ENCODE measurements at places on chromosomes 2 and 18. TPM values are rescaled to one million over a fixed set of nuclear protein-coding genes. Genes with fewer than 3 reads are reported as not detected.
A peak's percentile ranks its signal among the peaks of the same experiment; 100 is the strongest.

DNA sequence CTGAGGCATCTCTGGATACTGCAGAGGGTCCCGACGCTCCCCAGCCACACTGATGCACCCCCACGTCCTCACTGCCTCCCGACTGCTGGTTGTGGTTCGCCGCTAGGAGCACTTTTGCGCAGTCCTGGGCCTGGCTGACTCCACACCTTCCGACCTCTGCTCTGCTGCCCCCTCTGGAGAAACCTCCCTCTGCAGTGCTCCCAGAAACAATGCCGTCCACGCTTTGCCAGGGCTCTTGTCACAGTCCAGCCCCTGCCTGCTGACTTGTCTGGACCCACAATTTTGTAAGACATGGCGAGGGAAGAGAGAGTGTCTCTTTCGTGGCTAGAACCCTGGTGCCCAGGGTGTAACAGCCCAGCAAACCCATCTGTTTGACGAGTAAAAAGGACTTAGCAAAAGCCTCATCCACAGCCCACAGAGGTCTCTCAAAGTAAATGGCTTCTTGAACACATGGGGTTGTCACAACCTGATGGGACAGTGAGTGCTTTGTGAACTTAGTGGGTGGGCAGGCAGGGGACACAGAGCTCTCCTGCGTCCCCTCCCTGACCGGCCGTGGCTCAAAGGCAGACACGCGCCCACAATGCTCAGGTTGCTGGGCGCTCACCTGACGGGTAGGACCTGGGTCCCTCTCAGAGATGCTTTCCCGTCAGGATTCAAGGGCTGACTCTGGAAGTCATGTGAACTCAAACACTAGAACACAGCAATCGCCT is 4.0 kb downstream of the COPS9 start:
- no peak overlapping the region for H3K27ac ChIP-seq
- H3K27me3 ChIP-seq = no peaks in the 10 kb centered on the region

GRCh38 chr2:75920859-75921551 is 210.3 kb upstream of the GCFC2 start:
- DNase-seq = no peak
- no peak overlapping the region for H3K4me3 ChIP-seq
- H3K27me3 ChIP-seq = no peaks in the 10 kb centered on the region
- no peaks in the 10 kb centered on the region for H3K4me1 ChIP-seq
- no peaks in the 10 kb centered on the region for H3K36me3 ChIP-seq
- no peak overlapping the region for H3K27ac ChIP-seq

GRCh38 chr18:23226391-23226790 is 91.1 kb downstream of the CABLES1 start:
- no peaks in the 10 kb centered on the region for H3K36me3 ChIP-seq
- peak overlapping the region; percentile 86 for H3K27ac ChIP-seq
- H3K4me3 ChIP-seq = no peak overlapping the region
- H3K27me3 ChIP-seq = no peaks in the 10 kb centered on the region
- no peak for DNase-seq
- peaks cover 31% of the 10 kb centered on the region for H3K4me1 ChIP-seq

DNA sequence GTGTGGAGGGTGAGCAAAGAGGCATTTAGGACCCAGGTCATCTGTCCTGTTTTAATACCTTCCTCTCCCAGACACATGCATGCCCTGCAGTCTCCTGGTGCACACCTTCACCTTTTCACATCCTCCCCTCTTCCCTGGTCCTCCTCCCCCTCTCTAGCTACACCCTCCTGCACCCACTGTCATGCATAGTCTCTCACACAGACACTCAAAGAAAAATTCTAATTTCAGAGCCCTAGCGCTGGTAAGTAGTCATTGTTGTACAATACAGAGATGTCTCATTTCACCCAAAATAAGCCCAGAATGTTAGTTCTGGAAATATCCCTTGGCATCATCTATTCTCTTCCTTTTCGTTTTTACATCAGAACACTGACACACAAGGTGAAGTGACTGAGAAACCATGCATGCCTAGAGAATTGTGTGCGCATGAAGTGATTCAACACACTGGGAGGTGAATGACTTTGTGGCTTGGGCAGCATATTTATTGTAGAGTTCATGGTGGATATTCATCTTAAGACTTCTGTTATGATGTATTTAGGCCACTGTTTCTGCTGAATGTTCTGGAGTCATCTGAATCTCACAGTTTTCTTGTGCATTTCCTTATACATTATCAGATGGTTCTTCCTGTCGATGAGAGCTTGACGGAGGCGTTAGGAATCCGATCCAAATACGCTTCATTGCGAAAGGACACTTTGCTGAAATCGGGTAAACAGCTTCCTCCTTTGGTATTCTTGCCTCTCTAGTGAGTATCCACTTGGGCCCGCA is 69.9 kb downstream of the COA5 start:
- H3K4me1 ChIP-seq = no peaks in the 10 kb centered on the region
- no peak overlapping the region for H3K4me3 ChIP-seq
- no peaks in the 10 kb centered on the region for H3K27me3 ChIP-seq
- no peak overlapping the region for H3K27ac ChIP-seq
- DNase-seq = no peak

DNA sequence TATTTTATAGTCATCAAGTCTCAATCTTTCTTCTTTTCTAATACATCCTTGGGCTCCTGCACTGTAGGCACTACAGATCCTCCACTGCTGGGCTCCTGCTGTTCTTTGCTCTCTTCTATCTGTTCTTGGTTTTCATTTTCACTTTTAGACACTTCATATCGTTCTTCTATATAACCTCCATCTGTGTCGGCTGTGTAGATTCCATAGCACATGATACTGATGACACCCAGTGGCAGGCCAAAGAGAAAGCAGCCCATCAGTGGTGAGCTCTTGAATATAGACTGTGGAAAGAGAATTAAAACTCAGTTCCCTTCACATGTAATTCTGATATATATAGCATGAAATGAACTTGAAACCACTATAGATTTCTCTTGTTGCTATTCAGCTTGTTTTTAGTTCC is 38.0 kb downstream of the TMX3 start:
- no peak overlapping the region for H3K27ac ChIP-seq
- no peaks in the 10 kb centered on the region for H3K27me3 ChIP-seq
- H3K4me3 ChIP-seq = no peak overlapping the region
- no peaks in the 10 kb centered on the region for H3K4me1 ChIP-seq
- H3K36me3 ChIP-seq = no peaks in the 10 kb centered on the region
- DNase-seq = no peak

DNA sequence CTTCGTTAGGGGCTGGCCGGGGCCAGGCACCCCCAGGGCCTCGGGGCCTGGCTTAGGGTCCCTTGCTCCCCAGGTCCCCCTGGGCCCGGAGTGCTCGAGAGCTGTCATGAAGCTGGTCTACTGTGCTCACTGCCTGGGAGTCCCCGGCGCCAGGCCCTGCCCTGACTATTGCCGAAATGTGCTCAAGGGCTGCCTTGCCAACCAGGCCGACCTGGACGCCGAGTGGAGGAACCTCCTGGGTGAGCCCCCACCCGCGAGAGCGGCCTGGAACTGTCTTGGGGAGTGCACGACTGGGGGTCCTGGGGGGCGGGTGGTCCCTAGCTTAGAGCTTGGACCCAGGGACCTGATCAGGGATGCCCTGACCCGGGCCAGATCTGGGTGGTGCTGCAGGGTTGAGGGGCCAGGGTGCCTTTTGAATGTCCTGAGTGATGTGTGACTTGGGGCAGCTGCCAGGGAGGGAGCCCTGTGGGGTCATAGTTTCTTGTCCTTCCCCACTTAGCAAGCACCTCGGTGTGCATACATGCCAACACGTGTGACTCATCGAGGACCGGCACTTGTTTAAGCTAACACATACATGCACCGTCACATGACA is 27.9 kb downstream of the GPC1 start:
- no peak overlapping the region for H3K4me3 ChIP-seq
- H3K36me3 ChIP-seq = no peaks in the 10 kb centered on the region
- no peaks in the 10 kb centered on the region for H3K27me3 ChIP-seq

GDF7 gene
- 0.37 TPM for total RNA-seq

INPP1 gene
- total RNA-seq = 11.1 TPM

IL1RL2 gene
- total RNA-seq = not detected

SPP2 gene
- total RNA-seq = 78.5 TPM

DNA sequence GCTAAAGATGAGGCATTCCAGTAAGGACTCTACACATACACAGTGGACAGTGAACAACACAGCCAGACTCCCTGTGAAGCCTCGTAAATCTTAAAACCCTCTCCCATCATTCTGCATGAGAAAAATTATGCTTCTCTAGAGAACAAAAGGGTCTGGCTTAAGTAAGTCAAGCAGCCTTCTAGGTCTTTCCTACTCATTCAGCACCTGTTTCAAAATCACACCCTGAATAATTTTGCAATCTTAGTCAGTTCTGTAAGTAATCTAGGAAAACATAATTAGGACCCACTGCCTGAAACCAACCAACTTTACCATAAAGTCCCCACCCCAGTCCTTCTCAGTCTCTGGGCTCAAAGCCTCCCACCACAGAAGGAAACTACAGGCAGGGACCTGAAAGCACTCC is 19.7 kb downstream of the IAH1 start:
- no peaks in the 10 kb centered on the region for H3K27me3 ChIP-seq
- no peaks in the 10 kb centered on the region for H3K4me1 ChIP-seq
- no peak overlapping the region for H3K27ac ChIP-seq
- H3K4me3 ChIP-seq = no peak overlapping the region

- H3K4me1 ChIP-seq = no peaks in the 10 kb centered on the region
- no peak overlapping the region for H3K4me3 ChIP-seq
- no peak overlapping the region for H3K27ac ChIP-seq
- no peaks in the 10 kb centered on the region for H3K27me3 ChIP-seq
- H3K36me3 ChIP-seq = no peaks in the 10 kb centered on the region
These were observed 159.6 kb downstream of the LDLRAD4 start for GRCh38 chr18:13378150-13378549.

GRCh38 chr2:177026956-177027355 is 185.6 kb upstream of the HNRNPA3 start:
- H3K27ac ChIP-seq = no peak overlapping the region
- H3K4me3 ChIP-seq = no peak overlapping the region
- H3K27me3 ChIP-seq = peaks cover 17% of the 10 kb centered on the region
- peaks cover 12% of the 10 kb centered on the region for H3K4me1 ChIP-seq

DNA sequence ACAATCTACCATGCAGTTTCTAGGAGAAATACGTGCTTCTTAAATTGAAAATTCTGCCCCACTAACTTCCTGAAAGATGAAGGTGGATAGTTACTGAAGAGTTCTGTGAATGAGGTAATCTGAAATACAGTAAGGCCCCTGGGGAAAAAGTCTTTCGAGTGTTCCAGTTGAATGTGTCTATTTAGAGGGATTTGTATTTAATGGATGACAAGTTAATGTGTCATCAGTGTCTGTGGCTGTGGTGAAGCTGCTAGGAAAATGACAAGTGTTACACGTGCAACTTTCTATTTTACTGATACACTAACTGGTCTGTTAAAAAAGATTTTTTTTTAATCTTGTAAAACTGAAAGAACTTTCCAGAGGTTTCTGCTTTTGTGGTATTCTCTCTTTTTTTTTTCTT is 384.6 kb downstream of the STK39 start:
- no peak overlapping the region for H3K27ac ChIP-seq
- H3K4me3 ChIP-seq = no peak overlapping the region
- no peaks in the 10 kb centered on the region for H3K4me1 ChIP-seq
- no peaks in the 10 kb centered on the region for H3K27me3 ChIP-seq

RGPD4 gene
- total RNA-seq = not detected

DNA sequence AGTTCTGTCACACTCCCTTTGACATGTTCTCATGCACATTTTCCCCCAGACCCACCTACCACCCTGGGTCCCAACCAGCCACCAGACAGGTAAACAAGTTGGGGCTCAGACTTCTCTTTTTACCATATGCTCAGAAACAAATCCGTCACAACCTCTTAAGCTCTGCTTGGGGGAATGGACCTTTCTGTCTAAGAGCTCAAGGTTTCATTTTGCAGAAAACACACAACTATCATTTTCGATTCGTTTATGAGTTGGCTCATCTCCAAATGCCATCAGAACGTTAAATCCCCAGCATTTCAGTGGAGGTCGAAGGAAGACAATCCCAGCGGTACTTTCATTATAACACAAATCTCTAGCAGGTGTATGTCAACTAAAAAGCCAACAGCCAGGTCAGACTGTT is 30.6 kb upstream of the NCK2 start:
- peaks cover 18% of the 10 kb centered on the region for H3K4me1 ChIP-seq
- DNase-seq = no peak
- H3K27ac ChIP-seq = no peak overlapping the region

DNA sequence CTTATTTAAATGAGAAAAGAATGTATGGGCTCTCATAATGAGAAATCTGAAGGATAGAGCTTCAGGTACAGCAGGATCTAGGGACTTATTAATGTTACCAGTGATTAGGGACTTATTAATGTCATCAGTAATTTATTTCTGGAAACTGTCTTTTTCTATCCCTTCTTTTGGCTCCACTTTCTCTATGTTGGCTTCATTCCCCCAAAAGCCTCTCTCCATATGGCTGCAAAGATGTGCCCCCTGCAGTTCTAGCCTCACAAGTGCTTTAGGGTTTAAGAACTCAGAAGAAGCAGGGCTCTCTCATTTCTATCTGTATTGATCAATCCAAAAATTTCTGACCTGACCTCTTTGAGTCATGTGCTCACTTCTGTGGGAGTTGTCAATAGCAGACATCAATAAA is 480.9 kb downstream of the TXNL1 start:
- no peak overlapping the region for H3K27ac ChIP-seq
- no peak for DNase-seq
- no peak overlapping the region for H3K4me3 ChIP-seq
- H3K27me3 ChIP-seq = no peaks in the 10 kb centered on the region
- no peaks in the 10 kb centered on the region for H3K36me3 ChIP-seq

- no peaks in the 10 kb centered on the region for H3K27me3 ChIP-seq
- H3K27ac ChIP-seq = no peak overlapping the region
- H3K4me1 ChIP-seq = no peaks in the 10 kb centered on the region
- no peak for DNase-seq
- H3K4me3 ChIP-seq = no peak overlapping the region
- no peaks in the 10 kb centered on the region for H3K36me3 ChIP-seq
These were observed 125.8 kb downstream of the NETO1 start for GRCh38 chr18:72742002-72742401.

GRCh38 chr18:3931013-3931315 is 481.0 kb downstream of the TGIF1 start:
- no peaks in the 10 kb centered on the region for H3K4me1 ChIP-seq
- H3K27ac ChIP-seq = no peak overlapping the region
- DNase-seq = no peak
- H3K4me3 ChIP-seq = no peak overlapping the region

NOL4 gene
- 2.0 TPM for total RNA-seq

GRCh38 chr18:26286008-26286407 is 59.8 kb downstream of the TAF4B start:
- no peak overlapping the region for H3K4me3 ChIP-seq
- no peaks in the 10 kb centered on the region for H3K27me3 ChIP-seq
- no peak overlapping the region for H3K27ac ChIP-seq
- no peaks in the 10 kb centered on the region for H3K36me3 ChIP-seq

POTEI gene
- 1.9 TPM for total RNA-seq

- no peak overlapping the region for H3K27ac ChIP-seq
- no peak for DNase-seq
- no peaks in the 10 kb centered on the region for H3K36me3 ChIP-seq
These were observed 241.0 kb downstream of the ETAA1 start for GRCh38 chr2:67638146-67638545.

NR4A2 gene
- 1.7 TPM for total RNA-seq

DNA sequence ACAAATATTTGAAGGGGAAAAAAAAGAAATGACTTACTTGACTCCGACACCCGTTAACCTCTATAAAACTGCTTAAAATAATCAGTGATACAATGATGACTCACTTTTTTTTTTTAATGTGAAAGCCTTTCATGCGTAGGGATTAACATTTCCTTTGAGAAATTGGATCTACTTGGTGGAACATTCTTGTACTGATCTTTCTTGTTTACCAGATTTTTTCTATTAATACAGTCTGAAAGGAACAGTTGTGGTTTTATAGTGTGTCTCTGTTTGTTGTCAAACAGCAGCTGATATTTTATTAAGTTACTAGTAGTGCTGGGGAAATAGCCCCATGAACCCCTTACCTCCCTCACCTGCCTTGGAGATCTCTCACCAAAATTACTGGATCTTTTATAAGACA is 40.2 kb upstream of the NEB start:
- no peaks in the 10 kb centered on the region for H3K4me1 ChIP-seq
- no peak overlapping the region for H3K27ac ChIP-seq
- H3K27me3 ChIP-seq = no peaks in the 10 kb centered on the region
- H3K36me3 ChIP-seq = no peaks in the 10 kb centered on the region
- no peak for DNase-seq
- no peak overlapping the region for H3K4me3 ChIP-seq
